ENCODE measurements at places on chromosomes 5 and 9.
A peak's percentile ranks its signal among the peaks of the same experiment; 100 is the strongest.

- no peak for DNase-seq
Observed at GRCh38 chr9:125356032-125356431, 94.4 kb downstream of the GAPVD1 start.

DNA sequence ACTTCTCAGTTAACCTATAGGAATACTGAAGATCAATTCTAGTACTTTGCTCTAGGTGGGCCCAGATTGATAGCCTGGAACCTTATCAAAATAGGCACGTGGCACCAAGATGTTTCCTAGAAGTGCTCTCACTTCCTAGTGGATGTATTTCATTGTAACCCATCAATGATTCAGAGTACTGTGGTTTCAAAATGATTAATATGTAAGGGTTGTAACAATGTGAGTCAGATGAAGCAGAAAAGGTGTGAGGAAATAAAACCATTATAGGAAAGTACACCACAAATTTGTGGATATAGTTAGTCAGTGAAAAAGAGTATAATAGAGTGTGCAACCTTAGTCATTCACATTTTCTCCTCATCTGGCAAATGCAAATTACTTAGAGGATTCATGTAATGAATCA is 177.3 kb upstream of the FST start:
- DNase-seq: peak; percentile 20

GRCh38 chr5:51465165-51465564 is 81.9 kb downstream of the ISL1 start:
- no peak for DNase-seq

GRCh38 chr5:153135411-153135810 is 355.1 kb upstream of the GRIA1 start:
- DNase-seq: no peak

- DNase-seq: no peak
Observed at GRCh38 chr5:158929552-158930218, 170.0 kb downstream of the EBF1 start.

GRCh38 chr5:41364346-41364745 is 146.1 kb downstream of the PLCXD3 start:
- DNase-seq: no peak

GRCh38 chr5:123598028-123598689 is 86.2 kb downstream of the CSNK1G3 start:
- no peak for DNase-seq

DNA sequence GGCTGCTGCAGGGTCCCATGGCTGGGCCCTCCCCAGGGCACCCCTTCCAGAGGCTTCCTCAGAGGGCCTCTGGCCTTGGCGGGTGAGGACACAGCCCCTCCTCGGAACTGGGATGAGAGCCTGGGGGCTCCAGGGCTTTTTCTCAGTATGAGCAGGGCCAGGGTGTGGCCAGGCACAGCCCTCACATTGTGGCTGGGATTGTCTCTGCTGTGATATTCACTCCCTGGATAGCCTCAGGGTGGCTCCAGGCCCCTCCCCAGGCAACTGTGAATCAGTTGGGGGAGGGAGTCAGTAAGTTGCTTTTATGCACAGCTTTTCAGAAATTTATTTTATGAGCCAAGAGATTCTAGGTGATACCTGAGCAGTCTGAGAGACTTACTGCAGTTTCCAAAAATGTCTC is 135.7 kb downstream of the CACNA1B start:
- DNase-seq: no peak

- DNase-seq: no peak
Observed at GRCh38 chr9:8070779-8071444, 271.3 kb upstream of the DMAC1 start.

DNA sequence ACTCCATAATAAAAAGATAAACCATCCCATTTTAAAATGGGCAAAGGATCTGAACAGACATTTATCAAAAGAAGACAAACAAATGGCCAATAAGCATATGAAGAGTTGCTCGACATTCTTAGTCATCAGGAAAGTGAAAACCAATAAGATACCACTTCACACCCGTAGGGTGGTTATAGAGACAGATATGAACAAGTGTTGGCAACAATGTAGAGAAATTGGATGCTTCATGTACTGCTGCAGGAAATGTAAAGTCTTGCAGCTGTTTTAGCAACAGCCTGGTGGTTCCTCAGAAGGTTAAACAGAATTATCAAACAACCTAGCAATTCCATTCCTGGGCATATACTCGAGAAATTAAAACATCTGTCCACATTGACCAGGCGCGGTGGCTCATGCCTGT is 42.5 kb downstream of the GTF3C4 start:
- no peak for DNase-seq

GRCh38 chr9:13810510-13810909 is 503.4 kb downstream of the NFIB start:
- no peak for DNase-seq
